Esophagus muscularis mucosa (tissue), 4 donors: ENCODE measurements at places on chromosomes 3 and 15. TPM values are rescaled to one million over a fixed set of nuclear protein-coding genes. Genes with fewer than 3 reads are reported as not detected.

GRCh38 chr3:148742118-148742517 lies 44.4 kb downstream of the AGTR1 start:
- DNase-seq = no peak

GRCh38 chr3:22907161-22907780 lies 295.9 kb upstream of the UBE2E2 start:
- DNase-seq = no peak

Gene LRRK1
- 11.3 TPM for total RNA-seq

- DNase-seq = no peak
Measured at GRCh38 chr3:65830948-65831732, 207.6 kb downstream of the MAGI1 start.

Gene CPNE9
- 0.33 TPM for total RNA-seq

Gene RPL29
- 1,908 TPM for total RNA-seq

- DNase-seq = no peak
Measured at GRCh38 chr15:77597804-77598453, 34.8 kb downstream of the LINGO1 start.

GRCh38 chr3:140164922-140165590 lies 230.1 kb downstream of the CLSTN2 start:
- DNase-seq = peak; percentile 85

DNA sequence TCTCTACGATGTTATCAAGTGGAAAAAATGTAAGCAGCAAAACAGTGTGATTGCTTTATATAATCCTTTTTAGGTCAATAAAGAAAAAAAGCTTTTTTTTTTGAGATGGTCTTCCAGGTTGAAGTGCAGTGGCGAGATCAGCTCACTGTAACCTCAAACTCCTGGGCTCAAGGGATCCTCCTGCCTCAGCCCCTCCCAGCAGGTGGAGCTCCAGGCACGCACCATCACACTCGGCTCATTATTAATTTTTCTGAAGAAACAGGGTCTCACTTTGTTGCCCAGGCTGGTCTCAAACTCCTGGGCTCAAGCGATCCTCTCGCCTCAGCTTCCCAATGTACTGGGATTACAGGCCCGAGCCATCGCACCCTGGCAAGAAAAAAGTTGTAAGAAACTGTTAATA lies 17.3 kb downstream of the RNF168 start:
- DNase-seq = no peak

Gene FMN1
- 4.8 TPM for total RNA-seq

DNA sequence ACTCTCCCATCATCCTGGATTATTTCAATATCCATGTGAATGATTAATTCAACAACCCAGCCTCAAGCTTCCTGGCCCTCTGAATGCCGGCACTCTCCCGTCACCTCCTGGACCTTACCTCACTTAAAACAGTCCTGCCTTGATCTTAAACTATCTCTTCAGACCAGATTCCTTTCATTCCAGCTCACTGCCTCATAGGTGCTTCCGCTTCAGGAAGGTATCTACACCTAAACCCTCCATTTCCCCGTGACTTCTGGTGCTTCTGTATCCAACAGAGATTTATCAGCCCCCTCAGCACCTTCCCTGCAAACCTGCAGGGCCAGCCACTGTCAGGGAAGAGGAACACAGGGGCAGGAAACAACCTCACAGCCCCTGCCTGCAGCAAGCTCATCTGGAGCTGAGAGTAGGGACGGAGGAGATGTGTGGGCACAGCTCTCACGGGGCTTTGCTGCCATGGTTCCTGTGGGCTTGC lies 98.9 kb upstream of the TJP1 start:
- no peak for DNase-seq

GRCh38 chr3:52535411-52536111 lies 844 bp upstream of the UQCC5 start:
- no peak for DNase-seq

DNA sequence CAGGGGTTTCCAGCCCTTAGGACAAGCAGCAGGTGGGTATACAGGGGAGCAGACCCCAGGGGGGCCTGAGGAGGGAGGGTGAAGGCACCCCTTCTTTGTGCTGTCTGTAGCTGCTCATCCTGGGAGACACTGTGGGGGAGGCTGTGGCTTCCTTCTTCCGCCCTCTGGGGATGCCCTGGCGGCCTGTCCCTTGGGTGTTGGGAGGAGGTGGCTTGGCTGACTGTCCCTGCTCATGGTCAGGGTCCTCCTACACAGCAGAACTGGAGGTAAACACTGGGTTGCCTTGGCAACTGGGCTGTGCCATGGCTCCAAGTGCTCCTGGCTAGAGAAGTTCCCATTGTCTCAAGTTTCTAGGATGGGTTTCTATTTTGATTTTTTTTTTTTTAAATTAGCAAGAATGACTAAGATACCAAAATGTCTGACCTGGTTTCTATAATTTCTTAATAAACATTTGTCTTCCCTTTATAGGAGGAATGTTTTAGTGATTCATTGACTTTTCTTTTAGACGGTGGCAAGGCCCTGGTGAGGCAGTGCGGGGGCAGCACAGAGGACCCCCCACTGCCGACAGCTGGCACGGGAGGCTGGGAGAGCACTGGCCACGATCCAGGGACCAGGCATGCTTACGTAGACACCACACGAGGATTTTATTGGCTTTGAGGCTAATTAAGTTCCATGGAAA lies 12.4 kb downstream of the KLF13 start:
- DNase-seq = no peak

DNA sequence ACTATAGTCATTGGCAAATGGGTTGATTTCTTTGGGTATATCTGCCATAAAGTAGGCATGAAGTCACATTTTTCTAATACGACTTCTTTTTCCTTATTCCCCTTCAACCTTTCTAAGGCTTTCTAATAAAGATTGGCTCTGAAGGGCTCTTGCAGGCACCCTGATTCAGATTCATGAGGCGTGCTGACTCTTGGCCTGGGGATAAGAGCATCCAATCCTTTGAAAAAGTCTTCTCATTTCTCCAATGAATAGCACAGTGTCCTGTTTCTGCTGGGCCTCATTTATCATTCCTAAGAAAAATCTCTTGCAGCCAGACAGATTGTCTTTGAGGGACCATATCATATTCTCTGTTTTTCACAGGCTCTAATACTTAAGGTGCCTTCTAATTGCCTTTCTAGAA lies 32.3 kb upstream of the BNIP2 start:
- no peak for DNase-seq

- no peak for DNase-seq
Measured at GRCh38 chr15:68352401-68353062, 75.0 kb downstream of the FEM1B start.

Gene TRAK1
- total RNA-seq = 74.8 TPM

GRCh38 chr3:183394150-183394549 lies 34.3 kb downstream of the MCF2L2 start:
- no peak for DNase-seq

GRCh38 chr3:107942244-107942643 lies 148.6 kb downstream of the CD47 start:
- DNase-seq = peak; percentile 10

DNA sequence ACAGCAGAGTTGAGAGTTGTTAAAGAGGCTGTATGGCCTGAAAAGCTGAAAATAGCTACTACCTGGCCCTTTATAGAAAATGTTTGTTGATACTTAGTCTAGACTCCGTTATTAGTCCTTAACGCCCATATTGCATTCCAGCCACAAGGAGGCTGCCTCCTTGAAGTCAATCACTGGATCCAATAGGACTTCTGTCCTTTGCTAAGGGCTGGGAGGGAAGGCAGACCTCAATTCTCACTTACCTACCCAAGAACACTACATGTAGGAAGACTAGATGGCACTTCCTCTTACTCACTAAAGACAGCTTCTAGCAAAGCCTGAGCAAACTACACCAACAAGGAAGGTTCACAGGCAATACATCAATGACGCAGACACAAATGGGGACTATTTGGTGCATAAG lies 139.5 kb upstream of the HACD2 start:
- no peak for DNase-seq

Gene NEK10
- 0.58 TPM for total RNA-seq

GRCh38 chr15:51865317-51865716 lies 35.9 kb downstream of the TMOD3 start:
- DNase-seq = no peak

Gene GOLGA6L10
- total RNA-seq = 1.7 TPM

- DNase-seq = no peak
Measured at GRCh38 chr3:65855370-65856100, 183.2 kb downstream of the MAGI1 start.

DNA sequence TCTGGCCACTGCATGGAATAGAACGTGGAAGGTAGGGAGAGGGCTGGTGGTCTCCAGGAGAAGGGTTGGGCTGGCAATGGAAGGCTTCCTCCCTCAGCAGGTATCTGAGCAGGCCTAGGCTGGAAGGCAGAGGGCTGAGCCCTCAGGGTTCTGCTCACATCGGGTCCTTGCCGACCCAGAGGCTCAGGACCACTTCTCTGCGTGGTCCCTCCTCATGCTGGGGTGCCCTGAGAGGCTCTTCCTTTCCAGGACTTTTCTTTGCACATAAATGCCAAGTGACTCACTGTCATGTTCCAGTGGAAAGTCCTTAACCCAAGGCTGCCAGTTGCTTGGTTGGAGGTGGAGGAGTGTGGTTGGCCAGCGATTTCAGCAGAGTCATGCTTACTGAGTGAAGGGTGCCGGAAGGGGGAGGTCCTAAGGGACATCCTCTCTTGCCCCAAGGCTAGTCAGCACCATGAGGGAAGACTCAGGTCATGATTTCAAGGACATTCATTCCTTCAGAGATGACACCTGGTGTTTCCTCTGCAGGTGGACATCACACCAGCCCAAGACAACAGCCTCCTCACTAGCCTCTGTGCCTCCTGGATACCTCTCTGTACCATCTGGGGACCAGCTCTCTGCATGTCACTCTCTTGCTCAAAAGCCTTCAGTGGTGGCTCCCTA lies 8.2 kb downstream of the SLC6A6 start:
- no peak for DNase-seq

DNA sequence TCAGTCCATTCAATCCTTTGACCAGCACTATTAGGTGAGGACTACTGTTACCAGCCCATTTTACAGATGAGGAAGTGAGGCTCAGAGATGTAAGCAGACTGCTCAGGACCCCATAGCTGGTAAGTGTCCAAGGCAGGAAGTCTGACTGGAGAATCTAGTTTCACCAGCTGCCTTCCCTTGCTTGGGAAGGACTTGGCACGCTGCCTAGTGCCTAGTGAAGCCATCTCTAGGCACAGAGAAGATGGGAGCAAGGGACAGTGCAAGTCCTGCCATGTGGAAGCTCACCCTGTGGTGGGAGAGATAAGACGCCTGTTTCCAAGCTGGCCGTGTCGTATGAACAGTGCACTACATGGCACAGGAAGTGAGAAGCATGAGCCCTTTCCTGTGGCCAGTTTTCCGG lies 111.8 kb upstream of the TMC3 start:
- no peak for DNase-seq

Gene ARNT2
- 7.5 TPM for total RNA-seq

Gene SUSD5
- total RNA-seq = 1.5 TPM

DNA sequence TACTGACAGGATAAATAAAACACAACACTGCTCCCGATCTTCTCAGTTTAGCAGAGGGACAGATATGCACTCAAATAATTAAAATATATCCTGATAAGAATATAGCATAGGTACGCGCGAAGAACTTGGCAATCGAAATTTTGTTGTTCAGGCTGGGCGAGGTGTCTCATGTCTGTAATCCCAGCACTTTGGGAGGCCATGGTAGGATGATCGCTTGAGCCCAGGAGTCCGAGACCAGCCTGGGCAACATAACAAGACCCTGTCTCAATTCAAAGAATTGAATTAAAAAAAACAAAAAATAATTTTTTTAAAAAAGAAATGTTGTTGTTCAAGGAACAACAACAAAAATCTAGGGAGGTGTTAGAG lies 7.6 kb downstream of the B2M start:
- DNase-seq = no peak

Gene FBXL2
- total RNA-seq = 7.6 TPM

- no peak for DNase-seq
Measured at GRCh38 chr3:30548600-30548999, 57.8 kb upstream of the TGFBR2 start.

DNA sequence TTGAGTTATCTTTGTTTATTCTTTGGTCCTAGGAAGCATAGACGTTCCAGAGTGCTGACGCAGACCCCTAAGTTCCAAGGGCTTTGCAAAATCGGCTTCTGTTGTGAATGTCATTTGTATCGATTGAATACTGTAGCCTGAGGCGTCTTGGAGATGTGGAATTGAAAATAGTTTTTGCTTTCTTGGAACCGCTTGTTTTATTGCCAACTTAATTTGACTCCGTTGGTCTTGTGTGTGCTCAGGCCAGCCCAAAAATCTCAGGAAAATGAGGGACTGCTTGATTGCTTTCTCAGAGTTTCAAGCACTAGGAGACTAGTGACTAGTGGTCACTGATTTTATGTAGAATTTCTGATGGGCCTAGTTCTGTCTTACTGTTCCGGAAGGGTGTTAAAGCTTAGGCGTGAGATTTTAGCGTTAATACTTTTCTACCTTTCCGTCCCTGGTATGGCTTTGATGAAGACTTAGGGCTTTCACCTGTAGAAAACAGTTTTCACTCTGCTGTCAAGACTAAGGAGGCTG lies 263 bp upstream of the UTS2B start:
- no peak for DNase-seq

DNA sequence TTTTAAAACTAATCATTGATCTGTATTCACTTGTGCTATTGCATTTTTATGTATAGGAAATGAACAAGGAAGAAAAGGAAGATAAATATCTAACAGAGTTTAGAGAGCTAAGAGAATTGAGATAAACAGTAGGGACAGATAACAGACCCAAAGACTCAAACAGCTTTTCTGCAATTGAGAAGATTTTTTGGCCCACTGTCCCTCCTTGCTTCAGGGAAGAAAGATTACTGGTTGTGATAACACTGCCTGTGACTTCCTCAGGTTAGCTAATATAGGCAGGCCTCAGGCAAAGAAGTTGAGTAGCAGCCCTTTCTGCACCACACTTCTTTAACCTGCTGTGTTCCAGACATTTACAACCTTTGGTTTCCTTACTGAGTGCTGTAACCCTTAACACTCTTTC lies 2.7 kb upstream of the COX17 start:
- no peak for DNase-seq

Gene ALCAM
- 26.2 TPM for total RNA-seq

Gene MORC1
- not detected for total RNA-seq

Gene ATP1B3
- 34.5 TPM for total RNA-seq

DNA sequence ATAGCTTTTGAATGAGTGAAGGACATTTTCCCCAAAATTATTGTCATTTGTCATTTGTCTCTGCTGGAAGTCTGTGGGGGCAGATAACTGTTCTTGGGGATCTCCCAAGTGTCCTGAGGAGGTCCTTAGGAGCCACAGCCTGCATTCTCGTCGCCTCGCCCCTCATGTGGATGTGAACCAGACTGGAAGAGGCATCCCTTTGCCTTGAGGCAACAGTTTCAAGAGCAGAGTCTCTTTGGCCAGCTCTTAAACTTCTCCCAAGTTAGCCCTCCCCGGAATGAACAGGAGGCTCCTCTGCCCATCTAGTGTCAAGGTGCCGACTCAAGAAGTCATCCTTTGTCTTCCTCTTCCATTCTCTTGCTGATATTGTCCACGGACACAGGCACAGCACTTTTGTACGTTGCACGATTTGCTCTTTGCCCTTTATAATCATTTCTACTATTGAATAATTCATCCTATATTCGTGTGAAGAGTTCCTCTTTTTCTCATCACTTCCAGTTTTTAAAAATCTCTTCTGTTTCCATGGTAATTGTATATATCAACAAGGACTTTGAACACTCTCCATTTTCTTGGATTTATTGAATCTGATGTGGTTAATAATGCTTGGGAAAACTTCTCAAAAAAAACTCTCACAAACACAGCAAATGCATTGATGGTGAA lies 40.8 kb upstream of the CD47 start:
- no peak for DNase-seq
